CD4-positive, alpha-beta T cell treated with Interleukin-1 beta for 1 hour (primary cell): ENCODE measurements at places on chromosomes 13 and 19.
A peak's percentile ranks its signal among the peaks of the same experiment; 100 is the strongest.

DNA sequence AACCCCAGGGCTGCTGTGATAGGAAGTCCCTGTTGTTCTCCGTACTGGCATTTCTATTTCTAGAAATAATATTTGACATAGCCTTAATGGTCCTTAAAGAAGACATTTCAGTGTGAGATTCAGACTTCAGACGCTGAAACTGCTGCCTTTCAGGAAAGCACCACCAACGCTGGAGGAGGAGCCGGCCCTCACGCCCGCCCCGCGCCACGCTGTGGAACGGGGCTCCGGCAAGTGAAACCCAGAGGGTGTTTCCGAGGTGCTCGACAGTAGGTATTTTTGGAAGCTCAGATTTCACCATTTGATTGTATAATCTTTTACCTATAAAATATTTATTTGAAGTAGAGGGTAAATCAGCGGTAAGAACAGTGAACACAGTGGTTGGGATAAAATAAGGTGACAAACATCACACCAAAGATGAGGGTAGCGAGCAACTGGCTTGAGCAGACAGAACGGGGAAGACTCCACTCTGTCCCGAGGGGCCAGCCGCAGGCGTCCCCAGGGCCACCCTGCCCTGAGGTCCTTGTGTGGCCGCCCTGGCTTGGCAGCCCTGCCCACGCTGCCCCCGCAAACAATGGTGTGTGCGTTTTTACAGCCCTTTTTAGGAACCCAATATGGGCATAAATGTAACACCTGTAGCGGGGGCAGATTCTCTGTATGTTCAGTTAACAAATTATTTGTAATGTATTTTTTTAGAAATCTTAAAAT is 85.6 kb upstream of the MCF2L start:
- no peak for DNase-seq

DNA sequence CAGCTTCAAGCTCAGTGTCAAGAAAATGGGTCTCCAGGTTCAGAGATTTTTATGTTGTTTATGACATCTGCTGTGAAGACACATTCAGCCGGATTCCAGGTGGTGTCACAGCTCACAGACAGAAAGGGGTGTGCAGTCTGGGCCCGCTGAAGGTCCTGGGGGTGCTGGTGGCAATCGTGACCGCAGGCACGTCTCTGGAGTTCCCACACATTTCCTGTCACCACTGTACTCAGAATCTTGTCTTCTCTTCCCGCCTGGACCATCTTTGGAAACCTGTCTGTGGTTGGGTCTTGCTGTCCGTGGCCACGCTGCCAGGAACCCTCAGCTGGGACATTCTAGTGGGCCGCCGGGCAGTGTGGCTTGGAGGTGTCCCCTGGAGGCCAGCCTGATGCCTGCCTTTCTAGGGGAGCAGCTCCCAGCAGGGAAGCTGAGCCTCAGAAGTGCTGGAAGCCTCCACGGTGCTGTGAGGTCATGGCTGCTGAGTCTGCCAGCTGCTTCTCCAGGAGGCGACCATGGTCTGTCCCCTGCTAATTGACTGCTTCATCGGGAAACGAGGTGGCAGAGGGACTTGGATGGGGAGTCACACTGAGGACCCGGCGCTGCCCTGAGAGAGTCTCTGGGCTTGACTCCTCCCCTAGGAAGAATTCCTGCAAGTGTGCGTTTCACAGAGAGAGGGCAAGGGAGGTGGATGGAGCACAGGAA is 3.7 kb downstream of the TEX29 start:
- no peak for DNase-seq

DNA sequence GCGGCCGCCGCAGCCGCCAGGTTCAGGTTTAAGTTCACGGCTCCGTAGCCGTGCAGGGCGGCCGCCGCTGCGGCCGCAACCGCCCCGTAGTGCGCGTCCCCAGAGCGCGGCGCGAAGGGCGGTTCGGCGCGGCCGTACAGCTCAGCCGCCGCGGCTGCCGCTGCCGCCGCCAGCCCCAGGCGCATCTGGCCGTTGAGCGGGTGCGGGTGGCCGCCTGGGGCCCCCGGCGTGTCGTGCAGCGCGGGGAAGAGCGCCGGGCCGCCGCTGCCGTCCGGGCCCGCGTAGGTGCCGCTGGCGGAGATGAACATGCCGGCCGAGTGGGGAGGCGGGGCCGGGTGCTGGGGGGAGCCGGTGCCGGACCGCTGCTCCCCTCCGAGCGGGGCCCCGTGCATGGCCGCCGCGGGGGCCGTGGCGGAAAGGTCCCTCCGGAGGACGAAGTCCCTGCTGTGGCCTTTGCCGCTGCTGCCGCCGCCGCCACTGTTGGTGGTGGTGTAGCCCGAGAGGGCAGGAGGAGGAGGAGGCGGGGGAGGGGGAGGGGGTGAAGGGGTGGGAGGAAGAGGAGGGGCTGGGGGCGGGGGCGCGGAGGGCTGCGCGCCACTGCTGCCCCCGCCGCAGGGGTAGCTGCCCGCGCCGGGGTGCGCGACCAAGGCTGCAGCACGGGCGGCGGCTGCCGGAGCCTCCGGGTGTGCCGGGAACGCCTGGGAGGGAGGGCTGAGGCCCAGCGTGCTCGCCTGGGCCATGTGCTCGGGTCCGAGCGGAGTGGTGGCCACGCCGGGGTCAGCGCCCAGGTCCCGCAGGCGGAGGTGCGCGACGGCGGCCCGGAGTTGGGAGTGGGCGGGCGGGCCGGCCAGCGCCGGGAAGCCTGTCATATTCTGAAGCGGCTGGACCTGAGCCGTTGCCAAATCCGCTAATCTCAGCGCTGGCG is 654 bp downstream of the ZIC5 start:
- no peak for DNase-seq

DNA sequence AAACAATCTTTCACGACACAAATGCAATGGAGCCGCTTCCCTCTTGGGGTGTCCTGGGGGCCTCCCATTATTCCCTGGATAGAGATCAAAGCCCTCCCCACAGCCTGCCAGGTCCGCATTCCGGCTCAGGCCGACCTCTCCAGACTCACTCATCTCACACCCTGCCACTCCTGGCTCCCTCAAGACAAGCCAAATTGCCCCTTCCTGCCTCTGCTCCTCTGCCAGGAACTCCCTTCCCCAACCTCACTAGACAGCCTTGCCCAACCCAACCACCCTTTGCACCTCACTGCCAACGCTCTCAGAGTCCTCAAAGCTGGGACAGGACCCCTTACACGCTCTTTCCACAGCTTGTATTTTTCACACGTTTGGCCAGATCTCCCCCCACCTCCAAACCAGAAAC is 1.5 kb downstream of the ABHD17A start:
- peak; percentile 35 for DNase-seq

GRCh38 chr19:5628461-5628860 is 5.6 kb downstream of the SAFB start:
- no peak for DNase-seq

- DNase-seq, result no peak
Measured at GRCh38 chr19:53771144-53771543, 53.0 kb downstream of the NLRP12 start.

DNA sequence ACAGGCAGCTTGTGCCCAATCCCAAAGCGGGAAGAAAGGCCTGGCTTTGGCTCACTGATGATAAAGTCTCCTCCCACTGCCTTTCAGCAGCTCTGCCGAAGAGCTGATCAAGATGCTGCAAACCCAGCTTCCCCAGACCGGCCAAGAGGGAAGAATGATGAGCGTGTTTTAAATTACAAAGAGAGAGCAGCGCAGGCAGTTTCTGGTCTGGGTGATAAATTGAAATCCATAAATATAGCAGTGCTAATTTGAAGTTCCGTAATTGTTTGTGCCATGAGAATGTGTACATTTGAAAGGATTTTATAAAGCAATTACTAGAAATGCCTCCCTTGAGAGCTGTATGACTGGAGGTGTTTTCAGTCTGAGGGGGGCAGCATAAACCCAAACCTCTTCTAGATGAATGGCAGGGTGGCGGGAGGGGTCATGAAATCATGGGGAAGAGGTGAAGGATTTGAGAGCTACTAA is 171.8 kb downstream of the STK24 start:
- DNase-seq, result no peak
